ENCODE measurements at places on chromosomes 3 and 15.

GRCh38 chr3:10973046-10973595 lies 19.4 kb upstream of the SLC6A1 start:
- DNase-seq: no peak

- DNase-seq: no peak
These were observed 32.7 kb upstream of the ZFAND6 start for GRCh38 chr15:80026754-80027153.

- peak; percentile 66 for DNase-seq
These were observed 350.3 kb downstream of the DOCK3 start for GRCh38 chr3:51024765-51025632.

DNA sequence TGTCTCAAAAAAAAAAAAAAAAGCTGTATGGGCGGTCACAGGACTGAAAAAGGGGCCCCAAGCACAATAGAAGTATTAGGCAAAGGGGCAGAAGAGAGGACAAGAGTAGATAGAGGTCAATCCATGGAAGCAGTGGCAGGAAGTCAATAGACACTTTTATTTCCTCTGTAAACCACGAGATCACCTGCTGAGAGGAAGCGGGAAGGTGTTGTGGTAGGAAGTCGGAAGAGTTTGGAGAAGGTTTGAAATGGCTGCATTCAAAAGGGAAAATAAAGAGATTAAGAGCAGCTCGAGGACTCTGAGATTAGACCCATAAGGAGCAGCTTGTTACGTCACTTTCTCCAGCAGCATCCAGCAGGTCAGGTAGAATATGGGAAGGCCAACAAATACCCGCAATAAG lies 14.2 kb upstream of the ZNF148 start:
- no peak for DNase-seq

GRCh38 chr3:23439080-23439479 lies 236.0 kb downstream of the UBE2E2 start:
- no peak for DNase-seq

GRCh38 chr15:62209821-62210220 lies 44.7 kb upstream of the C2CD4B start:
- no peak for DNase-seq

DNA sequence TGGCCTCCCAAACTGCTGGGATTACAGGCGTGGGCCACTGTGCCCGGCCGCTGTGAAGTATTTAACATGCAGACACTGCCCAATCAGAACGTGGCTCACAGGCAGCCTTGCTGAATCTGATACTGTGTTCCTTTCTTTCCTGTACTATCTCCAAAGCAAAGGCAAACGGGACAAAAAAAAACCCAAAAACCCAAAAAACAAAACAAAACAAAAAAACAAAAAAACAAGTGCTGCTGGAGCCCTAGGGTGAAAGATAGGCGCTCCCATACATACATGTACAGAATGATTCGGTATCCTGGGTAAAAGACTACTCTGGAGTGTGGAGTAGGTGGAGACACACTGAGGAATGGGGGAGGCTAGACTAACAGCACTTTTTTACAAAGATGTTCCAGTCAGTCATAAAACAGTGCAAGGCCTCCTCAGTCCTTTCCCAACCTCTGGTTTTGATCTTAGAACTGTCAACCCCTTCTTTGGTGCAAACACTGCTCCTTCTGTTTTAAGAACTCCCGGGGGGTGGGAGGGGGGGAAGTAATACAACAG lies 7.7 kb upstream of the MAP1A start:
- DNase-seq: no peak

Data from activated T-cell treated with anti-CD3 and anti-CD28 coated beads, Interleukin-2, amount 50 U/mL, for 48 hours (primary cell).